ENCODE measurements at places on chromosomes 1 and 21. TPM values are rescaled to one million over a fixed set of nuclear protein-coding genes. Genes with fewer than 3 reads are reported as not detected.

DNA sequence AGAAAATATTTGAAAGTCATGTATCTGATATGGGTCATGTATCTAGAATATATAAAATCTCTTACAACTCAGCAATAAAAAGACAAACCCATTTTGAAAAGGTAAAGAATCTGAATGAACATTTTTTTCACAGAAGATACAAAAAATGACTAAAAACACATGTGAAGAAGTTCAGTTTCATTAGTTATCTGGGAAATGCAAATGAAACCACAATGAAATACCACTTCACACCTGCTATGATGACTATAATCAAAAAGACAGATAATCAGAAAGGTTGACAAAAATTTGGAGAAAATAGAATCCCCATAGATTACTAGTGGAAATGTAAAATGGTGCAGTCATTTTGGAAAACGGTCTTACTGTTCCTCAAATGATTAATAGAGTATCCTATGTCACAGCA lies 631.0 kb downstream of the MRPL39 start:
- no peak overlapping the region for H3K4me3 ChIP-seq
- H3K36me3 ChIP-seq: no peaks in the 10 kb centered on the region
- DNase-seq: no peak

Gene MIB2
- 37.1 TPM for total RNA-seq

Gene IL19
- total RNA-seq: not detected

DNA sequence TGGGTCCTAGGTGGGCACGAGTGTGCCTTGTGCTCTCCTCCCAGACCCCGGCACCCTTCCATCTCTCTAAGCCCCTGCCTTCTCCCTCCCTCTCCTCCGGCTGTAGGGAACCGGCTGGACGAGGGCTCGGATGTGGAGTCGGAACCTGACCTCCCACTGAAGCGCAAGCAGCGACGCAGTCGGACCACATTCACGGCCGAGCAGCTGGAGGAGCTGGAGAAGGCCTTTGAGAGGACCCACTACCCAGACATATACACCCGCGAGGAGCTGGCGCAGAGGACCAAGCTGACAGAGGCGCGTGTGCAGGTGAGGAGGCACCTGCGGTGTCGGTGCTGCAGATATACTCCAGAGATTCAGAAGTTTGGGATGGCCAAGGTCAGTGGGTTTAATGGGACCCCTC lies 61.0 kb downstream of the PAX7 start:
- peaks cover 16% of the 10 kb centered on the region for H3K27me3 ChIP-seq
- H3K36me3 ChIP-seq: no peaks in the 10 kb centered on the region
- H3K27ac ChIP-seq: no peak overlapping the region
- no peak for DNase-seq

DNA sequence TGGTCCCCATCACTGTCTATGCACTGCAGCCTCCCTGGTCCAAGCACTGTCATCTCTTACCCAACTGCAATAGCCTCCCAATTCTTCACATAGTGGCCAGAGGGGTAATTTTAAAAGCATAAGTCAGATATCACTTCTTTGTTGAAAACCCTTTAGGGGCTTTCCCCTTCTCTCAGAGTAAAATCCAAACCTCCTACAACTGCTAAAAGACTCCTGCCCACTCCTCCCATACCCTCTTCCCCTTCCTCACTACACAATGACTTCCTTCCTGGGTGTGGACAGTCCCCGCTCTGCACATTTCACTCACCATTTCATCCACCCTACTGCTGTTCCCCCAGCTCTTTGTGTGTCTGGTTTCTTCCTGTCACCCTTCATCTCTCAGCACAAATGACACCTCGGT lies 8.3 kb downstream of the MCOLN2 start:
- H3K4me1 ChIP-seq: peaks cover 37% of the 10 kb centered on the region
- peak overlapping the region; percentile 32 for H3K27ac ChIP-seq
- no peaks in the 10 kb centered on the region for H3K27me3 ChIP-seq
- H3K4me3 ChIP-seq: peak overlapping the region; percentile 11
- peaks cover 41% of the 10 kb centered on the region for H3K36me3 ChIP-seq

DNA sequence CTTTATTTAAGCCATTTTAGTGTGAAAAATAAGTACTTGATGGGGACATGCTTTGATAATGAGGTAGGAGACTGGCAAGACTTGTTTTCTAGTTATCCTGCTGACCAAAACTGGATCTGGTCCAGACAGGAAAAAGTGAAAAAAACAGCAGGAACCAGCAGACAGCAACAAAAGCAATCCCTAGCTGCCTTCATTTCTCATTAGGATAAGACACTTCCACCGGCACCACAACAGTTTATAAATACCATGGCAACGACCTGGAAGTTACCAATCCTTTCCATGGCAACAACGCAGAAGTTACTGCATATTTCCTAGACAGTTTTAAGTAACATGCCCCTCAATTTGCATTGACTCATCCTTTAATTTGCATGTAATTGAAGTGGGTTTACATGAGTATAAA lies 993.8 kb upstream of the NCAM2 start:
- no peak overlapping the region for H3K4me3 ChIP-seq
- H3K4me1 ChIP-seq: no peaks in the 10 kb centered on the region
- H3K27ac ChIP-seq: no peak overlapping the region

- H3K4me1 ChIP-seq: no peaks in the 10 kb centered on the region
- no peak overlapping the region for H3K27ac ChIP-seq
- DNase-seq: no peak
- H3K27me3 ChIP-seq: no peaks in the 10 kb centered on the region
- no peaks in the 10 kb centered on the region for H3K36me3 ChIP-seq
These were observed 17.9 kb upstream of the RGS18 start for GRCh38 chr1:192140382-192140781.

- H3K4me3 ChIP-seq: no peak overlapping the region
- no peak overlapping the region for H3K27ac ChIP-seq
- no peaks in the 10 kb centered on the region for H3K36me3 ChIP-seq
- H3K27me3 ChIP-seq: peaks cover 12% of the 10 kb centered on the region
These were observed 143.2 kb downstream of the MIS18A start for GRCh38 chr21:32135401-32136363.

Gene IL12RB2
- 77.9 TPM for total RNA-seq

- H3K27ac ChIP-seq: no peak overlapping the region
- peaks cover 3% of the 10 kb centered on the region for H3K4me1 ChIP-seq
- no peaks in the 10 kb centered on the region for H3K27me3 ChIP-seq
- peaks cover 44% of the 10 kb centered on the region for H3K36me3 ChIP-seq
- DNase-seq: no peak
These were observed 31.1 kb downstream of the DIP2A start for GRCh38 chr21:46489800-46490199.

GRCh38 chr1:230277201-230278025 lies 148.7 kb downstream of the PGBD5 start:
- H3K27me3 ChIP-seq: no peaks in the 10 kb centered on the region
- DNase-seq: peak; percentile 3
- no peak overlapping the region for H3K4me3 ChIP-seq
- H3K36me3 ChIP-seq: peaks cover 25% of the 10 kb centered on the region

Gene ATP1A2
- total RNA-seq: not detected

- peaks cover 33% of the 10 kb centered on the region for H3K4me1 ChIP-seq
- DNase-seq: peak; percentile 99
- peak overlapping the region; percentile 93 for H3K27ac ChIP-seq
These were observed 444 bp upstream of the HDGF start for GRCh38 chr1:156751757-156752481.

GRCh38 chr1:197234581-197234980 lies 33.5 kb upstream of the CRB1 start:
- H3K27me3 ChIP-seq: no peaks in the 10 kb centered on the region
- H3K27ac ChIP-seq: no peak overlapping the region
- H3K36me3 ChIP-seq: no peaks in the 10 kb centered on the region
- no peak overlapping the region for H3K4me3 ChIP-seq
- DNase-seq: no peak
